ENCODE measurements at places on chromosomes 1 and 21.

DNA sequence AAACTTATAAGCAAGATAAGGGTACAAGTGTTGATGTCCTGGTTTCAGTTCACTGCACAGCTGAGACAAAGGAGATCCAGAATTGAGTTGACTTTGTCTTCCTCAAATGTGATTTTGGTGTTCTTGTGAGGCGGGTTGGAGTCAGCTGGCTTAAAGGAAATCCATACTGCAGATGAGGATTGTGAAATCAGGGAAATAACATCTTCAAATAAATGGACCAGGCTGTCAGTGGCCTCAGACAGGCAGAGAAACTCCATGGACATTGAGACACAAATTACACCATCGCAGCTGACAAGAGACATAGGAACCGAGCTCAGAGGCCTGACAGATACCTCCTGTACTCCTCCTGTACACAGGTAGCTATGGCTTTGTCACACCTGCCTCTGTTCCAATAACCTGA is 27.0 kb upstream of the REG4 start:
- DNase-seq, result no peak

- DNase-seq, result no peak
These were observed 594 bp downstream of the HDGF start for GRCh38 chr1:156750711-156751450.

DNA sequence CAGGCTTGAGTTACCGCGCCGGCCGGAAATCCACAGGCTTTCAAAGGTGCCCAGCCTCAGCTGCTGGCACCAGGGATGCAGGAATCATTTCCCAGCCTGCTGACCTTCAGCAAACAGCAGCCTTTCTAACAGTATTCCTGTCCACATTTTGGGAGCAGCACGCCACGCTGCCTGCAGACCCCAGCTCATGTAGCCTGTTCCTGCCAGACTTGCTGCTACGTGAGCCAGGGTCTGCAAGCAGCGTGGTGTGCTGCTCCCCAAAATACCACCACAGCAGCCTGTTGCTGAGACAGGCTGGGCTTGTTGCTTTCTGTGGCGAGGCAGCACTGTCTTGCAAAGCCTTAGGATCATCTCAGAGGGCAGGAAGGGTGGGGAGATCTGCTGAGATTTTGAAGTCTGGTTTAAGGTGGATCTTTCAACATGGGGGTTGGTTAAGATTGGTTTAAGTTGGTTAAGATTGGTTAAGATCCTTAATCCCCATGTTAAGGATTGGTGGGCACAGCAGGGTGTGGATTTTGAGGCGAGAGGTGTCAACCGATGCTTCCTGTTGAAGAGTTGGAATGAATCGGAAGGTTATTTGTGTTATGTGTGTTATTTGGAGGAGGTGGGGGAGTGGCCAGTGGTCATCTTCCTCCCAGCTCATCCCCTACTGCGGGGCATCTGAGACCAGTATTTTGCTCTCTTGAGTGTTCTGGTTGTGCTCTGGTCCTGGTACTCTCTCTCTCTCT is 12.9 kb downstream of the FAAH start:
- no peak for DNase-seq

GRCh38 chr1:1173061-1173792 is 453 bp upstream of the TTLL10 start:
- DNase-seq, result no peak

- DNase-seq, result no peak
These were observed 782 bp upstream of the PFKL start for GRCh38 chr21:44299085-44299457.

- no peak for DNase-seq
These were observed 7.1 kb upstream of the TNR start for GRCh38 chr1:175750366-175751071.

- DNase-seq, result no peak
These were observed 6.5 kb downstream of the IRF2BP2 start for GRCh38 chr1:234603221-234604204.

DNA sequence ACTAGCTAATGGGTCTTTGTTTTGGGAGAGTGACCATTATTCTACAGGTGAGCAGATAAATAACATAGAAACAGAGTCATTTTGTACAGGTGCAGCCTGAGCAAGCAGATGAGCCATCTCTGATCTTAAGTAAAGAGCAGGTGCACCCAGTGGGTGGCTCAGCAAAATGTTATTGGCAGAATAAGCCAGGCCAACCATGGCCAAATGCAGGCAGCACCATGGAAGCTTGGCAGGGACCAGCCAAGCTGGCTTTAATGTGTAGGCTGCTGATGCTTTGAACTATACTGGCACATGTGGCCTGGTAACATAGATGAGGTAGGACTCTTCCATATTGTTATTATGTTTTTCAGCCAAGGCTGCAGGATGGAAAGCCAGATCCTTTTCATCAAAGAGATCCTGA is 553.3 kb upstream of the ZRANB2 start:
- no peak for DNase-seq

DNA sequence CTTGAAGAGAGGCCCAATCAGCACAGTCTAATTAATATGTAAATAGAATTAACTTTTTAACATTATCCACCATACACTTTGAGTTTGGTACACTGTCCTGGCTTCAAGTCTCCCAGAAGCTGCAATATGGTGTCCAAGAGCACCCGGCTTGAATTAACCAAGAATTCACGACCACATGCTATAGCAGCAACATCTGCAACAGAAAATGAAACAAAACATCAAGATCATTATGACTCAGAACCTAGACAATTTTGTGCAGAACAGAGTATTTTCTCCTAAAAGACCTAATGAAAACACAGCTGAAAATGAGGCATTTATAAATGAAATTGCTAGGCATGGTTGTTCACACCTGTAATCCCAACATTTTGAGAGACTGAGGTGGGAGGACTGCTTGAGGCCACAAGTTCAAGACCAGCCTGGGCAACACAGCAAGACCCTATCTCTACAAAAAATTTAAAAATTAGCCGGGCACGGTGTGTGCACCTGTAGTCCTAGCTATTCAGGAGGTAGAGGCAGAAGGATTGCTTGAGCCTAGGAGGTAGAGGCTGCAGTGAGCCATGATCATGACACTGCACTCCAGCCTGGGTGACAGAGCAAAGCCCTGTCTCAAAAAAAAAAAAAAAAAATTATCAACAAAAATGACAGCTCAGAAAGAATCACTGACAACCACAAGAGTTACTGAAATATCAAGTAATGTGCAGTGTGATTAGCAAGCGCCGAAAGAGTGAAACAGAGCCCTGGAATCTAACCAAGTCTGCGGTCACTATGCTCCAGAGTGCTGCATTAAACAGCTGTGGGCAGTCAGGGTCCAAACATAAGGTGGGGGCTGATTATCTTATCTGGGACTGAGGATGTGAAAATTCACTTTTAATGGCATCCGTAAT is 45.3 kb downstream of the HSF2BP start:
- DNase-seq, result no peak

- no peak for DNase-seq
These were observed 193.5 kb downstream of the PAPPA2 start for GRCh38 chr1:176656257-176656995.

GRCh38 chr1:30768830-30769718 is 11.5 kb upstream of the LAPTM5 start:
- no peak for DNase-seq

DNA sequence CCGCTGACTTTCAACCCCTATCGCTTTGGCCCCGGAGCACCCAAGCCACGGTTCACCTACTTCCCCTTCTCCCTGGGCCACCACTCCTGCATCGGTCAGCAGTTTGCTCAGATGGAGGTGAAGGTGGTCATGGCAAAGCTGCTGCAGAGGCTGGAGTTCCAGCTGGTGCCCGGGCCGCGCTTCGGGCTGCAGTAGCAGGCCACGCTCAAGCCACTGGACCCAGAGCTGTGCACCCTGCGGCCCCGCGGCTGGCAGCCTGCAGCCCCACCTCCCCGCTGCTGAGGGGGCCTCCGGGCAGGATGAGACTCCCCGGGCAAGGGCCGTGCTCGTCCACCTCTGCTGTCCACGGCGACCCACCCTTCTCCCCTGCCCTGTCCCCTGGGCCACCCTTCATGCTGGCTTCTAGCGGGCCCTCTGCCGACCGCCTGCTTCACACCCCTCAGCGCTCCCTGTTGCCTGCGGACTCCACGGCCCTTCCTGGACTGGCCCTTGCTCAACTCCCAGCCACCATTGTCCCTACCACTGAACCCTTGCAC is 92.2 kb upstream of the TRABD2B start:
- DNase-seq, result no peak

DNA sequence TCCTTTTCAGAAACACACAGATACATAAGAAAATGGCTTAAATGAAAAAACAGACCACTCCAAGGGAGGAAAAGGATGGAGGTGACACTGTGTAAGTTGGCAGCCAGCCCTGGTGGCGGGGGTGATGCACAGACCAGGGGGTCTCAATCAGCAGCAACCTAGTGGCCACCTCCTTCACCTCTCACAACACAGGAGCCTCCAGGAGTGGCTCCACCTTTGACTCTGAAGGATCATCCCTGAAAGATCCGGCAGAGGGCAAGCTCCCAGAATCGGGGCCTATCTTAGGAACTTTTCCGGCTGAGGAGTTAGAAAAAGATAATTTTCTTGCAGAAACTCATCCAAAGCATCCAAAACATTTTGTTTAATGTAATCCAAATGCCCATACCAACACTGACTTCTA is 51.2 kb upstream of the SMYD2 start:
- DNase-seq, result no peak

DNA sequence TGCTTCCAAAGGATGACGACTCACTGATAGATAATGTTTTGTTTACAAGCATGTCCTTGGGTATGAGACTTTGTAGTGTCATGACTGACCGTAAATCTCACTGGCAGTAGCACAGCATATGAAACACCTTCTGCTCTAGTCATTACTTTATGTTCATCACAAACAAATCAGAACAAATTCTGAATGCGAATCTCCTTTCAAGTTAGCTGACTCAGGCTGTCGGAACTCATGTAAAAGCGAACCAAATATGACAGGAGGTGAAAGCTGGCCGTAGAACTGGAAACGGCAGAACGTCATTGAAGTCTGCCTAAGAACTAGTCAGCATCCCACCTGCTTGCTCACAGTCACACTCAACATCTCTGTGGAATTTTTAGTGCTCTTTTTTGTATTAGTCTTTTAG is 143.9 kb downstream of the RGS7 start:
- no peak for DNase-seq

DNA sequence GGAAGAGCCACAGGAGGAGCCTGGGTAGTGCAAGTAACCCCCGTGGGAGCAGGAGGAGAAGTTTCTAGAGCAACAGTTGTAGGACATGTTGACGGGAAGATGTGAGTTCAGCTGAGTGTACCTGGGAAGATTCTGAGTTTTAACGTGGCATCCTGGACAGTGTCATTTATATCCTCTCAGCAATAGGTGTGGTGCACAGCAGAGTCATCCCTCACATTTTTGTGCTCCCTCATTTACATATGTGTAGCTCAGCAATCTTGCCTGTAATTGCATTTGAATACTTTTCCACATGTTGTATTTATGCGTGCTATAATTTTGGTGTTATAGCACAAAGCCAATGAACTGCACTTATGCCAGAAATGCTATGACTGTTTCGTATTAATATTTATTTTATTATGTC is at the start of gene KRTAP13-3:
Gene KRTAP13-3 (minus strand): TSS at position 101 of the 400 bp plus-strand sequence. CDS start 14 bp downstream, at position 87.
- DNase-seq, result no peak

GRCh38 chr1:193431265-193431977 is 245.0 kb upstream of the B3GALT2 start:
- DNase-seq, result no peak

GRCh38 chr1:3381901-3382300 is 72.6 kb upstream of the ARHGEF16 start:
- no peak for DNase-seq

DNA sequence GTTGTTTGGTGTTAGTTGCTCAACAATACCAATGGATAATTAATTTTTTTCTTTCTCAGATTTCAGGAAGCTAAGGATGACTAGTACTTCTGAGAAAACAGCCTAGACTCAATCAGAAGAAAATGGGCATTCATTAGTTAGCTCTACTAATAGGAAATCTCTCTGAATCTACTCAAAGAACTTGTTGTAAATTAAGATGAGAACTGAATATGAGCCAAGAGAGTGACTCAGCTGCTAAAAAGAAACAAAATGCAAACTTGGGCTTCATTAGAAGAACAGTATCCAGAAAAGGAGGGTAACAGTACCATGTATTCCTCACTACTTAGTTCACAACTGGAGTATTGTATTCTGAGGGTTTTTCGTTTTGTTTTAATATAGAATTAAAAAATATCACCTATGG is 12.5 kb downstream of the FOXJ3 start:
- DNase-seq, result no peak

DNA sequence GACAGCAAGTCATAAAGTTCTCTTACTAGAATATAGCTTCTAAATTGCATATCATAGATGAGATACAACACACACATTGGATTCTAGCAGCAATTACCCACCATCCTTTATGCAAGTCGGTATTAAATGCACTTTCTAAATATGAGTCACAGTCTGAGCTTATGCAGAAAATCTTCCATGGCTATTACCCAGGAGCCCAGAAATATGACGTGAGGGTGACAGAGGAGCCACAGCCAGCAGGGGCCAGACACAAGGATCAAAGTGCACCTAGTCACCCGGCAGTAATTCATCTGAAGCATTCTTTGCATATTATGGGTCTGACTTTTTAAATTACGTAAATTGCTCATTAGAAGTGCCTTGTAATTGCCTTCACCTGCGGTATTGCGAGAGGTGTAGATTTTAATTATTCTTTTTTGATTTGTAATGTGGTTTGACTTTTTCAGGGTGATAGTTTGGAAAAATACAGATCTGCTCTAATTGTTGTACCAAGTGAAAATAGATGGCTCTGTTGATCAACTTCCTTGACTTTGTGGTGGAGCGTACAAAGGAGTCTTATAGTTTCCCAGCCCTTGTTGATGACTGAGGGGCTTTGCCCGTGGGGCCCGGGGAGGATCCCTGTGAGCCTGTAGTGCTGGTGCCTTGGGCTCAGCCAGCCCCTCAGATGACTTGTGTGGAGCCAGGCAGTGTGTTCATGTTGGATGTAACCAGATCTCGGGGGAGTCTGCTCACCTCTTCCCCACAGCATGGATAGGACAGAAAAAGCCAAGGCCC is 470.0 kb upstream of the VAMP3 start:
- DNase-seq, result no peak

DNA sequence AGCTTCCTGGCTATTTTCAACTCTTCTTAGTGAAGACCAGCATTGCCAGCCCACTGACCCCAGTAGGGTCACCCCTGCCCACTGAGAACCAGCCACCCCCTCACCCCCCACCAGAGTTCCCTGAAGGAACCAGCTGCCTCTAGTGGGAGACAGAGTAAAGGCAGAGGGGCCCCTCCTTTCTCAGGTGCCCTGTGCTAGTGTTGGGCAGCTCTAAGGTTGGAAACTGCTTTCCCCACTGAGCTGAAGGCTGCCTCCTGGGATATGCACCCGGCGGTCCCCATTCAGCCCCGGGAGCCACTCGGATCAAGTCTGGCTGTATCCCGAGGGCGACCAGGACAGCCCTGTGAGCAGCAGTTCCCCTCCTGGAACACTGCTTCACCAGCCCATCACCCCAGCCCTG is 111.0 kb downstream of the PGBD5 start:
- DNase-seq, result no peak

GRCh38 chr21:38597421-38597820 is 99.1 kb upstream of the ERG start:
- no peak for DNase-seq
